ENCODE measurements at places on chromosomes 11 and 22. TPM values are rescaled to one million over a fixed set of nuclear protein-coding genes. Genes with fewer than 3 reads are reported as not detected.

DNA sequence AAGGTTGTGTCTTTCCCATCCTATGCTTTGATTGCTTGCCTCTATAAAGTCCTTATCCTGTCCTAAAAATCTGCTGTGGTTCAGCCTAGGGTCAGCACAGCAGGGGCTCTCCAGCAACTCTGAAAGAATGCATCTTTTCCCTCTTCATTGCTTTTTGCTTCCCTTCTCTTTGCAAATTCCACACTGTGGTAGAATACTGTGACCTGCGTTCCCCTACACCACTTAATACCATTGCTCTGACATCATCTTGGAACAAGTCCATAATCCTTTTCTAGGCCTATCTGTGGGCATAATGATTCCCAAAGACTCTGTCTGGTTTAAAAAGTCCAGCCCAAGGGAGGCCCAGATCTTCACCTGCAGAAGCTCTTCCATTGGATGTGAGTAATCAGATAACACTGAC lies 177.7 kb downstream of the NAV2 start:
- H3K36me3 ChIP-seq: no peaks in the 10 kb centered on the region
- H3K4me1 ChIP-seq: no peaks in the 10 kb centered on the region

APOBEC3G gene
- 5.3 TPM for total RNA-seq

DNA sequence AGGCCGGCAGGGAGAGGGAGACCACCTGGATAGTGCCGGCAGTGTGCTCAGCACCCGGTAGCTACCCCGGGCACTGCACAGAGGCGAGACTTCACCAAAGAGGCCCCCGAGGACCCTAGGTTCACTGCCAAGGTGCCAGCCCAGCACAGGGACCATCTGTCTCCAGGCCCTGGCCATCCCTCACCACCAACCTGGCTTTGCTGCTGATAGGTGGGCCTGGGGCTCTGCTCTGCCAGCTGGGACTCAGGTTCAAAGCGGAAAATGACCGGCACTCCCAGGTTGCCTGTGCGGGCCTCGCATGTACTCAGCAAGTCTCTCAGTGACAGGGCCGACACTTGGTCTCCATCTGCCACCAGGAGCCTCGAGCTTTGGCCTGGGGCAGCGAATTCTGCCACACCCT lies 812.2 kb downstream of the BRD1 start:
- DNase-seq: no peak
- H3K27me3 ChIP-seq: no peaks in the 10 kb centered on the region
- no peaks in the 10 kb centered on the region for H3K4me1 ChIP-seq
- no peak overlapping the region for H3K4me3 ChIP-seq

ANO3 gene
- 0.06 TPM for total RNA-seq

BRSK2 gene
- 53.0 TPM for total RNA-seq

C1QTNF6 gene
- total RNA-seq: 8.0 TPM

NLRP14 gene
- total RNA-seq: 0.08 TPM

STIM1 gene
- total RNA-seq: 18.2 TPM

GRCh38 chr11:64492561-64492960 lies 98.5 kb upstream of the SLC22A12 start:
- no peaks in the 10 kb centered on the region for H3K36me3 ChIP-seq
- no peak overlapping the region for H3K27ac ChIP-seq
- H3K27me3 ChIP-seq: peaks cover 5% of the 10 kb centered on the region
- no peaks in the 10 kb centered on the region for H3K4me1 ChIP-seq

DNA sequence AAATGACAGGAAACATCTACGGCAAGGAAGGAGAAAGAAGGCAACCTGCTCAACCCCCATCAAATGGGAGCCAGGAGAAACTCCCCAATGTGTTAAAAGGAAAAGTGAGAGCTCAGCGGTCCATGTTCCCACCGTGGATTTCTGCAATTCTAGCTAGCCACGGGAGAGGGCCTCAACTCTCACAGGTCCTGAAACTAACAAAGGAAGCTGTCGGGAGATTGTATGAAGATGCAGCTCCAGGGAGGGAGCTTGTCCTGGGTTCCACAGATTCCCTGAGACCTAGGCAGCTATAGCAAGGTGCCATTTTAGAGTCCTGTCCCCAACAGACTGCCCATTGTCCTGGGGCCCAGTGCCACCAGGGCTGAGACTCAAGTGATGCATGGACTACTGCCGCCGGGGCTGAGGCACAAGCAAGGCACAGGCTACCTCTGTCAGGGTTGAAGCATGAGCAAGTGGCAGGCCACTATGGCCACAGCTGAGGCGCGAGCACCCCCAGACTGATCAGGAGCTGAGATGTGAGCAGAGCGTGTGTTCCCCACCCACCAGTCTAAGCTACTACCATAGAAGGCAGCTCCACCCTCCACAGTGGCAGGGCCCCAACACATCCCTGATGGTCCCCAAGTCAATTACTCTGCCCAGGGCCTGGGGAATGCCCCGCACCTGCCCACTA lies 31.3 kb downstream of the RSF1 start:
- H3K4me3 ChIP-seq: no peak overlapping the region
- no peaks in the 10 kb centered on the region for H3K36me3 ChIP-seq
- DNase-seq: no peak
- H3K27ac ChIP-seq: no peak overlapping the region
- H3K27me3 ChIP-seq: no peaks in the 10 kb centered on the region
- peaks cover 4% of the 10 kb centered on the region for H3K4me1 ChIP-seq

DNA sequence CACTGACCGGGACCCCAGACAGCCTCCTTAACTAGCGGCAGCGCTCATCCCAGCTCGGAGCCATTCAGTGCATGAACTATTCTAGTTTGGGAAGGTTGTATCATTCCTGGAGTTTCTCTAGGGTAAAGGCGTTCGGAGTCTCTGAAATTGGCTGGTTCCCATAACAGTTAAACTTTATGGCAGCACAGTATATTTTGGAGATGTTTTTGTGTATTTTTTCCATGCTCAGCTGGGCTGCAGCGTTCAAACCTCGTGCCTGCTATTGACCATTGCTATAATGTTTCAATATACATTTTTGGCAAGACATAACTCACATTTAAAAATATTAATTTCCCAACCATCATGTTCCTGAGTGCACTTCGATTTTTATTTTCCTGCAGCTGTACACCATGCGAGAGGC lies 169.7 kb downstream of the ST3GAL4 start:
- H3K27ac ChIP-seq: no peak overlapping the region
- H3K4me3 ChIP-seq: no peak overlapping the region
- no peaks in the 10 kb centered on the region for H3K4me1 ChIP-seq
- no peaks in the 10 kb centered on the region for H3K27me3 ChIP-seq

GRCh38 chr11:107819361-107820014 lies 39.1 kb downstream of the SLC35F2 start:
- H3K4me1 ChIP-seq: no peaks in the 10 kb centered on the region
- H3K36me3 ChIP-seq: no peaks in the 10 kb centered on the region
- H3K27me3 ChIP-seq: no peaks in the 10 kb centered on the region
- no peak for DNase-seq

DNA sequence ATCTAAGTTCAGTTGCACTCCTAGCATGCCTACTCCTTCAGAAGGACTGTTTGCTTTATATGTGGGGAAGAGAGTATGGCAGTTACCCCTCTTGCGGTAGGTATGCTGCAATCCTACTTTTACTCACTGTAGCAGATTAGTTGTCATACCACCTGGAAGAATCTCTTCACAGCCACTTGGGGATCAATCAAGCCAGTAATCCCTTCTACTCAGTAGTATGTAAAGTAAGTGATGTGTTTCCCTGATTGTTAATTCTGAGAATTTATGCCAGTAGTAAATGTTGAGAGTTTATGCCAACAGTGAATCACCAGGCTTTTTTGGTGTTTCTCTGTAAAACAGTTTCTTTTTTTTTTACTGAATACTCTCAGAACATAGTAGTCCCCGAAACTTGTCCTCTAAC lies 34.4 kb downstream of the PRMT3 start:
- DNase-seq: no peak
- no peaks in the 10 kb centered on the region for H3K27me3 ChIP-seq
- no peak overlapping the region for H3K4me3 ChIP-seq
- H3K36me3 ChIP-seq: no peaks in the 10 kb centered on the region
- H3K27ac ChIP-seq: no peak overlapping the region
- no peaks in the 10 kb centered on the region for H3K4me1 ChIP-seq

DNA sequence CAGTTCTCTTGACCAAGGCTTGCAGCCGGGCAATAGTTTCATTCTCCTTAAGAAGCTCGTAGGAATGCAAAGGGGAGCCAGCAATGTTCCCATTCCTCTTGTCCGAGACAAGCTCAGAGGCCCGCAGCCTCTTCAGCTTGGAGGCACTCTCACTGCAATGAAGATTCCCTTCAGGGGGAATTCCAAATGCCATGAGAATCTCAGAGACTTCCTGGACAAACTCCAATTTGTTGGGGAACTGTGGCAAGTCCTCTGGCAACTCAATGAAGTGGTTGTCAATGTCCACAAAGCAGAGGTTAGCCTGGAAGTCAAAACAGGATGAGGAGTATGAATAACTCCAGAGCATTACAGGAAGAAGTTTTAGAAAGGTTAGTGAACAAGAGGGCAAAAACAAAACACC lies 84.4 kb downstream of the DENND5A start:
- H3K4me1 ChIP-seq: no peaks in the 10 kb centered on the region
- DNase-seq: no peak
- no peak overlapping the region for H3K4me3 ChIP-seq
- no peaks in the 10 kb centered on the region for H3K27me3 ChIP-seq
- no peak overlapping the region for H3K27ac ChIP-seq
- H3K36me3 ChIP-seq: no peaks in the 10 kb centered on the region

- no peaks in the 10 kb centered on the region for H3K27me3 ChIP-seq
- H3K4me1 ChIP-seq: no peaks in the 10 kb centered on the region
- no peak for DNase-seq
- H3K36me3 ChIP-seq: peaks cover under 1% of the 10 kb centered on the region
Observed at GRCh38 chr22:38230108-38230825, 28.5 kb downstream of the MAFF start.

GRCh38 chr11:36492724-36493304 lies 17.3 kb downstream of the TRAF6 start:
- peaks cover 11% of the 10 kb centered on the region for H3K36me3 ChIP-seq
- H3K4me3 ChIP-seq: no peak overlapping the region
- H3K27me3 ChIP-seq: no peaks in the 10 kb centered on the region
- no peak for DNase-seq
- H3K4me1 ChIP-seq: no peaks in the 10 kb centered on the region
- H3K27ac ChIP-seq: no peak overlapping the region

- H3K27me3 ChIP-seq: no peaks in the 10 kb centered on the region
- no peak overlapping the region for H3K4me3 ChIP-seq
- H3K27ac ChIP-seq: no peak overlapping the region
- DNase-seq: no peak
- H3K4me1 ChIP-seq: no peaks in the 10 kb centered on the region
Observed at GRCh38 chr11:26947379-26947844, 46.5 kb upstream of the FIBIN start.

- no peaks in the 10 kb centered on the region for H3K4me1 ChIP-seq
- DNase-seq: no peak
- no peaks in the 10 kb centered on the region for H3K36me3 ChIP-seq
- no peaks in the 10 kb centered on the region for H3K27me3 ChIP-seq
Observed at GRCh38 chr11:19701421-19701820, 11.2 kb upstream of the NAV2 start.

GRCh38 chr11:77472991-77473800 lies 698 bp downstream of the PAK1 start:
- peak overlapping the region; percentile 76 for H3K27ac ChIP-seq
- no peaks in the 10 kb centered on the region for H3K27me3 ChIP-seq
- H3K4me3 ChIP-seq: peak overlapping the region; percentile 84
- H3K4me1 ChIP-seq: peaks cover 39% of the 10 kb centered on the region

DNA sequence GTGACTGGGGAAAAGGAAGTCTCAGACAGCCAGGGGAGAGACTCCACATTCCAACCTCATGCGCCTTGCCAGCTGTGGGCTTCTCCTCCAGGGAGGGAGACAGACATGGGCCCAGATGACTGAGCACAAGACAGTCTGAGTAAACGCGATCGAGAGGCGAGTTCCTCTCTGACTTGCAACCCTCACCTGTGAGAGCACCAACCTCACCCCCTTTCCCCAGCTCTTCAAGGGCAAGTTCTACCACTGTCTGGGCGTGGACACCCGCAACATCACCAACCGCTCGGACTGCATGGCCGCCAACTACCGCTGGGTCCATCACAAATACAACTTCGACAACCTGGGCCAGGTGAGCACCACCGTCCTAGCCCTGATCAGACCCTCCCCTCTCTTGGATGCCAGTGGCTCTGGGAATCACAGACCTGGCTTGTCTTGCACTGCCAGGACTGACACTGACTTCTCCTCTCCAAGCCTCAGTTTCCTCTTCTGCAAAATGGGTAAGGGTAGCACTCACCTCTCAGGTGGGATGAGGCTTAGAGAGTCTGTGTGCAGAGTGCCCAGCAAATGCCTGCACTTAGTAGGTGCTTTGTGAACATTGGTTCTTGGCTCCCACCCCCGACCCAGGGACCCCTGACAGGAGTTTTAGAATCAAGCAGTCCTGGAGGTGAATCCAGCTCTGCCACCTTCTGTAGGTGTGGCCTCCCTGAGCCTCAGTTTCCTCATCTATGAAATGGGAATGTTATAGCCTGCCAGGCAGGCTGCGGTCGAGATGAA lies 95.3 kb downstream of the CACNA1I start:
- no peaks in the 10 kb centered on the region for H3K27me3 ChIP-seq
- DNase-seq: no peak
- H3K4me1 ChIP-seq: no peaks in the 10 kb centered on the region
- H3K36me3 ChIP-seq: no peaks in the 10 kb centered on the region
- no peak overlapping the region for H3K27ac ChIP-seq

GRCh38 chr11:68107689-68108088 lies 13.5 kb downstream of the CHKA start:
- H3K36me3 ChIP-seq: no peaks in the 10 kb centered on the region
- H3K27ac ChIP-seq: peak overlapping the region; percentile 83
- no peaks in the 10 kb centered on the region for H3K27me3 ChIP-seq
- no peak overlapping the region for H3K4me3 ChIP-seq
- DNase-seq: no peak
- H3K4me1 ChIP-seq: peaks cover 43% of the 10 kb centered on the region

GRCh38 chr11:26777372-26777808 lies 55.5 kb upstream of the SLC5A12 start:
- H3K27me3 ChIP-seq: no peaks in the 10 kb centered on the region
- no peak for DNase-seq
- H3K4me3 ChIP-seq: no peak overlapping the region
- no peak overlapping the region for H3K27ac ChIP-seq
- no peaks in the 10 kb centered on the region for H3K4me1 ChIP-seq

- DNase-seq: no peak
- no peaks in the 10 kb centered on the region for H3K27me3 ChIP-seq
- H3K27ac ChIP-seq: no peak overlapping the region
- no peaks in the 10 kb centered on the region for H3K36me3 ChIP-seq
- no peak overlapping the region for H3K4me3 ChIP-seq
- H3K4me1 ChIP-seq: peaks cover 28% of the 10 kb centered on the region
Observed at GRCh38 chr11:34909955-34910354, 6.2 kb downstream of the APIP start.

ELMOD1 gene
- not detected for total RNA-seq

- H3K36me3 ChIP-seq: no peaks in the 10 kb centered on the region
- no peak for DNase-seq
- H3K27me3 ChIP-seq: no peaks in the 10 kb centered on the region
- H3K4me1 ChIP-seq: no peaks in the 10 kb centered on the region
Observed at GRCh38 chr11:44948155-44948554, 2.5 kb downstream of the TP53I11 start.

SYT9 gene
- total RNA-seq: 2.0 TPM

DNA sequence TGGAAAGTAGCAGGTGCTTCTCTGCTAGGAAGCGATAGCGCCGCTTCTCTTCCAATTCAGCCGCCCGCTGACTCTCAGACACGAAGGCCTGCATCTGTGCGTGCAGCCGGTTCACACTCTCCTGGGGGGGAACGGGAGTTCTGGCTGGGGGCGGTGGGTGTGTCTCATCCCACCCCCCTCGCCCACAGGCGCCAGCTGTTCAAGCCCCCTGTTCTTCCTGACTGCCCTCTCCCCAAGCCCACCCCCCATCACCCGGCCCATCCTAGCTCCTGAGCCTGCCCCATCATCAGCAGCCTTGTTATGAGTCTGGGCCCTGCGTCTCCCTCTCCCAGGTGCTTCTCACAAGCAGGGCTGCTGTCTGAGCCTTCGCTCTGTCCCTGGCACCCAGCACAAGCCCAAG lies 13.1 kb upstream of the SLC16A8 start:
- H3K4me1 ChIP-seq: no peaks in the 10 kb centered on the region
- no peaks in the 10 kb centered on the region for H3K27me3 ChIP-seq
- H3K27ac ChIP-seq: no peak overlapping the region

PIM3 gene
- 46.7 TPM for total RNA-seq

DCDC1 gene
- total RNA-seq: 0.42 TPM
